Epithelial cell of alveolus of lung (primary cell): ENCODE measurements at places on chromosomes 3 and 15. TPM values are rescaled to one million over a fixed set of nuclear protein-coding genes. Genes with fewer than 3 reads are reported as not detected.

CHDH gene
- under 0.01 TPM in 2 replicates for total RNA-seq

CADPS gene
- 1.9 and 5.6 TPM in 2 replicates for total RNA-seq

FGF7 gene
- total RNA-seq = 53.8 and 162 TPM in 2 replicates

EPHA3 gene
- 0.40 and 0.78 TPM in 2 replicates for total RNA-seq
